ENCODE measurements at places on chromosomes 11 and 22.

- DNase-seq = no peak
Observed at GRCh38 chr11:35338921-35339320, 80.4 kb downstream of the SLC1A2 start.

- DNase-seq = no peak
Observed at GRCh38 chr11:68328374-68329091, 16.1 kb downstream of the LRP5 start.

DNA sequence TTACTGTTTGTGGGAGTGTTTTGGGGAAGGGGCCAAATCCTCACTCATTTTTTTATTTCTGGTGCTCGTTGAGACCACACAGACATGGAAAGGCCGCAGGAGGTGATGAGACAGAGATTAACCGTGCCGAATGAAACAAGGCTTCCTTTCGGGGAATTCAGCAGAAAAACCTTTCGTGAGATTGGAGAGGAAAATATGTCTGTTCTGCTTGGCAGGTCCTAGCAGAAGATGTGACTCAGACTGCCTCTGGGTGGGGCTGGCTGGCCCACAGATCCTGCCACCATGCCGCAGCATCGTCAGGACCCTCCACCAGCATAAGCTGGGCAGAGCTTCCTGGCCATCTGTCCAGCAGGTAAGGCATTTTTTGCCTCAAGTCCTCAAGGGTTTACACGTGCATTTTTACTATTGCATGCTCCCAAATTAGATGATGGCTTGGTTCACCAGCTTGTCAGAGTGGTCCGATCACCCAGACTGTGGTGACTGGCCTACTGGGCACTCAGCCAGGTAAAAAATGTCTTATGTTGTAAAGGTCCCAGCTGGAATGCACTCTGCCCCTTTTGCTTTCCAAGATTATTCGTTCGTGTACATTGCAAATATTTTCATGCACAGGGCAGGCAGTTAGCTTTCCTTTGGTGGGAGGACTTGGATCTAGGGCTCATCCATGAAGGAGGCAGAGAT, 1.5 kb downstream of the DDB2 start:
- peak; percentile 77 for DNase-seq

GRCh38 chr11:4178813-4179662, 84.4 kb downstream of the RRM1 start:
- DNase-seq = no peak

- DNase-seq = no peak
Observed at GRCh38 chr11:108984523-108984922, 319.7 kb downstream of the DDX10 start.

GRCh38 chr11:10673501-10674062, 20.0 kb downstream of the IRAG1 start:
- DNase-seq = no peak

- DNase-seq = no peak
Observed at GRCh38 chr11:71505781-71506180, 21.3 kb upstream of the KRTAP5-7 start.

- DNase-seq = peak; percentile 21
Observed at GRCh38 chr11:33912405-33913361, 20.8 kb upstream of the LMO2 start.

GRCh38 chr11:134464981-134465730, 53.1 kb upstream of the B3GAT1 start:
- no peak for DNase-seq

GRCh38 chr22:45496451-45496941, 6.2 kb upstream of the FBLN1 start:
- DNase-seq = no peak

DNA sequence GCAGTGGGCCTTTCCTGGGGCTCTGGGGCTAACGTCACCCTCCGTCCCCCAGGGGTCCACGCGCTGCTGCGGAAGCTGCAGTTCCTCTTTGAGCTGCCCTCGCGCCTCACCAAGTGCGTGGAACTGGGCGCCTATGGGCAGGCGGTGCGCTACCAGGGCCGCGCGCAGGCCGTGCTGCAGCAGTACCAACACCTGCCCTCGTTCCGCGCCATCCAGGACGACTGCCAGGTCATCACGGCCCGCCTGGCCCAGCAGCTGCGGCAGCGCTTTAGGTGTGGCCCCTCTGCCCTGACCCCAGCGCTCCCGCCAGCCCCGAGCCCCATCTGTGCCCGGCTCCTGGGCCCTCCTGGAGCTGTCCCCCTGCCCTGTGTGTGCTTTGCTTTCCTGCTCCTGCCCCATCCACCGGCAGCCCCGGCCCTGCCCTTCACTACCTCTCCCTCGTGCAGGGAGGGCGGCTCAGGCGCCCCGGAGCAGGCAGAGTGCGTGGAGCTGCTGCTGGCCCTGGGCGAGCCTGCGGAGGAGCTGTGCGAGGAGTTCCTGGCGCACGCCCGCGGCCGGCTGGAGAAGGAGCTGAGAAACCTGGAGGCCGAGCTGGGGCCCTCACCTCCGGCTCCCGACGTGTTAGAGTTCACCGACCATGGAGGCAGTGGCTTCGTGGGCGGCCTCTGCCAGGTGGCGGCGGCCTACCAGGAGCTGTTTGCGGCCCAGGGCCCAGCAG, 3.8 kb upstream of the TM7SF2 start:
- DNase-seq = no peak

DNA sequence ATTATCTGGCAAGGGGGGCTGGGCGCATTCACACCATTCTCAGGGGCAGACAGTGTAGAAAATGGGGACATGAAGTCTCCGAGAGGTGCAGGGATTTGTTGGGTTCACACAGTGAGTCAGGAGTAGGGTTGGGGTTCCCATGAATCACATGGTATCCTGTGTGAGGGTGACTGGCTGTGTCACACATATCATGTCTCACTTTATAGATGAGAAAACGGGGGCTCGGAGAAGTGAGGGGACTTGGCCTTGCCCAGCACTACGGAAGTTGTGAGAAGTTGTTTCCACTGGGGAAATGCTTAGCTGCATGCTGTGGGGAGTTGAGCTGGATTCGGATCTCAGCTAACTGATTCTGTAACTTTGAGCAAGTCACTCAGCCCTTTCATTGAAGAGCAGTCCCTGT, 4.2 kb downstream of the GAL3ST3 start:
- DNase-seq = no peak

DNA sequence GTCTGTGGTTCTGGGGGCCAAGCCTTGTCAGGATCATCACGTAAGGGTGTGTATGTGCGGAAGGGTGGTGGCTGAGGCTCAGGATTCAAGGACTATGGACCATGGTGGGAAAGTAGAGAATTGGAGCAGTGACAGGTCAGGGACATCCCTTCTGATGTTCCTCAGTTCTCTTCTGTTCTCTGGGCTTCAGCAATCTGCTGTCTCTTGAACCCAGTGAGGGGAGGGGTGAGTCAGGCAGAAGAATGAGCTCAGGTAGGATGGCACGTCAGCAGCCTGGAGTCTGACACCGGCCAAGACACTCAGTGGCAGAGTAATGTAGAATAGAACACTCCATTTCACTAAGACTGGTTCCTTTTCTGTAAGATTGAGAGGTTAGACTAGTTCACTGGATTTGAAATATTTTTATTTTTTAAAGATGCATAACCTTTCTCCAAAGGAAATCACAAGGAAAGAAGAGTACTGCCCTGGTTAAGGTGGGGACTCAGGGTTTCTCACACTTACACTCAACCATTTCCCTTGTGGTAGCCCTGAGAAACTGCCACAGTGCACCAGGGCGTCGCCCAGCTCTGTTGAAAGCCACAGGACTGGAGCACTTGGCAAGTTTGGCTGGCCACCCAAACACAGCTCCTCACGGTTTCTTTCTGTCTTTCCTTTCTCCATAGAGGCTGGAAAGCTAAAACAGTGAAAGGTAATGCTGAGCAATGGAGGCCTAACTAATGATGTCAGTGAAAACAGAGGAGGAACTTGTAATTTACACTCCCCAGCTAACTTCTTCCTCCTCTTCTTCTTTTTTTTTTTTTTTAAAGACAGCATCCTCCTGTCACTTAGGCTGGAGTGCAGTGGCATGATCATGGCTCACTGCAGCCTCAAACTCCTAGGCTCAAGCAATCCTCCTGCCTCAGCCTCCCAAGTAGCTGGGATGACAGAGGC, 23.1 kb upstream of the MICAL2 start:
- peak; percentile 66 for DNase-seq

DNA sequence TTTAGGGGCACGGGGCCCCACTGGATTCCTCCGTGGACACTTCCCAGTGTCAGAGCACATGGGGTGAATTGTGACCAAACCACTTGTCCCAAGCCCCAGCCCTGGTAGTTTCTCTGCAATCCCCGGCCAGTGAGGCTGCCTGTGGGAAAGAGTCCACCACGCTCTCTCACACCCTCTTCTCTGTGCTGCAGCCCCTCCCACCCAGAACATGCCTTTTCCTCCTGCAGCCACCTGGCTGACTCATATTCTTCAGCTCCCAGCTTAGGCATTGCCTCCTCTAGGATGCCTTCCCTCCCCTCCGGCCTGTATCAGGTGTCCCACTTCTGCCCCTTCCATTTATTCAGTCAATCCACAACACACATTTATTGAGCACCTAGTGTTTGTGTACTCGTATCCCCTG, 5.4 kb upstream of the RPS6KB2 start:
- no peak for DNase-seq

- no peak for DNase-seq
Observed at GRCh38 chr22:42684462-42685195, 35.4 kb upstream of the CYB5R3 start.

DNA sequence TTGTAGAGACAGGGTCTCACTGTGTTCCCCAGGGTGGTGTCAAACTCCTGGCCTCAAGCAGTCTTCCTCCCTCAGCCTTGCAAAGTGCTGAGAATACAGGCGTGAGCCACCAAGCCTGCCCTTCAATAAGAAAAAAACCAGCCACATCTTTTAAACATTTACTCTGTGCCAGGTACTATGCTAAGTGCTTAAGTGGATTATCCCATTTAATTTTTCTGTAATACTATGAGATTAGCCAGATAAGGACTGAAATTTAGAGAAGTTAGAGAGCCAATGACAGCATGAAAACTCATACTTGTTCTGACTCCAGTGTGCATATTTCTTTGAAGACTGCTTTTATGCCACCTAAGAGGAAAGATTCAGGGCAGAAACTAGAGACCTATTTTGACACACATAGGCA, 35.7 kb downstream of the PPME1 start:
- no peak for DNase-seq

DNA sequence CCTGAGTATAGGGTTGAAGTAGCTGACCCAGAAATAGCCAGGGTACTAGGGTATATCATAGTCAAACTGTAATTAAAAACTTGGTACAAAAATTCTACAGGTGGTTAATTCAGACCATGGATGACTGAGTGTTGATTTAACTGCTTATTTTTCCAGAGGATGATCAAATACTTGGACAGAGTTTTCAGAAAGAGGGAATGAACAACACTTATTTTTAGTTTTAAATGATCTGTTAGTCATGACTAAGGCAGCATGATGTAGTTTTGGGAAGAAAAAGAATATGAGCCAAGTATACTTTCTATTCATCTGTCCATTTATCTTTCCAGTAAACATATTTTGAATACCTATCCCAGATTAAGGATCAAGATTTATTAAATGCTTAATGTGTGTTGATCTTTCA, 19.8 kb upstream of the CCDC89 start:
- no peak for DNase-seq

DNA sequence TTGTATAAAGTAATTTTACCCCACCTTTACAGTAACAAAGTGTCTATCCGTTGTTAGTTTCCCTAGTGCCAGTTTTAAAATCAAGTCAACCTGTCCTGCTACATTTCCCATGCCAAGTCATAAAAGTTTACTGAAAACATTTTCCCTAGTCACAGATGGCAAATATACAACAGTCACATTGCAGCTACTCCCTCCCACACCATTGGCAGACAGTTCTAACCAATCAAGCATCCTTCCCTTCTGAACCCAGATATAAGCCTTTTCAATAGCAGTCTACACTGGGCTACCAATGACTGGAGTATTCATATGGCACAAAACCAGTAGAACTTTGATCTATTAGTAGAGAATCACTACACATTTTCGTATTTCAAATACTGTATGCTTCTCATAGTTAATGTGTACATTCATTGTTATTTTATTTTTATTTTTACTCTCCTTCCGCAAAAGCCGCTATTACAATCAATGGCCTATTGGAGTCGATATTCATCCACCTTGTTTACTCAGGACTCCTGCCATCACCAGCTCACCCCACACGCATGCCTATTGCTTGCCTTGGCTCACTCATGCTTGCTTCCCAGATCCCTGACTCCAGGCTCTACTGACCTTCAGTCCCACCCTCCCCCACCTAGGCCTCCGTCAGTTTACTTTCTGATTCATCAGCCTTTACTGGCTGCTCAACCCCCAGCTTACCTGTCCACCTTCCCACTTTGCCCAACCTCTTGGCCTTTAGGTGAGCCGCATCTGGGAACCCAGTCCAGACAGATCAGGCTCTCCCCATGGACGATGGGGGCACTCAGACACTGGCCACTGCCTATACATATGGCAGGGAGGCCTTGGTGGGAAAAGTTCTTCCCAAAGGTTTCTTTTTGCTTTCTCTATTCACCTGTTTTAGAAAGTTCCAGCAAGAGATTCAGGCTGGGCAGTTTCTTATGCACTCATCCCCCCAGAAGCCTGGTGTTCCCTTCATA, 408.4 kb downstream of the SOX6 start:
- DNase-seq = no peak

DNA sequence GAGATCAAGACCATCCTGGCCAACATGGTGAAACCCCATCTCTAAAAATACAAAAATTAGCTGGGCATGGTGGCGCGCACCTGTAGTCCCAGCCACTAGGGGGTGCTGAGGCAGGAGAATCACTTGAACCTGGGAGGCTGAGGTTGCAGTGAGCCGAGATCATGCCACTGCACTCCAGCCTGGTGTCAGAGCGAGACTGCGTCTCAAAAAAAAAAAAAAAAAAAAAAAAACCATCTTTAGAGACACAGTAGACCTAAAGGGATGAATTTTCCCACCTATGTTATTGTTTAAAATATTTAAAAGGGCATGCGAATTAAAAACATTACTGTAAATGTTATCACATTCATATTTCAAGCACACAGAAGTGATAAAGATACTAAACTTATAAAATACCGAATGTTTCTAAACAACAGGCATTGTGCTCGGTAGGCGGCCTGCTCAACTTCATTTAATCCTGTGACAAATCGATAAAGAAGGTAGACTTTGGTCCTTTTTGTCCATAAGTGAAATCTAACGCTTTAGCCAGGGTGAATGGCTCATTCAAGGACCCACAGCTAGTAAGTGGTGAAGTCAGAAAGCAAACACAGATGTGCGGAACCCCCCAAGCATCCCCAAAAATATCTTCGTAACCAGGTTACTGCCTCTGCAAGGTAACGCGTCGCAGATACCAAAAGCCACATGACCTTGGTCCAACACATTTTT, 16.1 kb downstream of the NCAPD3 start:
- DNase-seq = peak; percentile 55

DNA sequence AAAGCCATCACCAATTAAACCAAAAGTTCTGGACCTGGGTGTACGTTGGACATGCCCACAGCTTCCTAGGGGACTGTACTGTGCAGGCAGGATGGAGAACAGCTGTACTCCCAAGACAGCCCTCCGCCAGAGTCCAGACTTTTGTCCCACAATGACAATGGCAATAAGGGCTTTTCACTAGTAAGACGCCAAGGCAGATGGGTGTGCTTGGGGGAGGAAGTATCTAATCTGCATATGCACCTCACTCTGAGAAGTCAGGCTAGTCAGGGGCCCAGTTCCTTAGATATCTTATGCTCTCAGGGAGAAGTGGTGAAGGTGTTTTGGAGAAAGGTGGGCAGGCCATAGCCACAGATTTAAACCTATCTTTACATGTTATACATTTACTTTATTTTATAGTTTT, 85.1 kb upstream of the USP47 start:
- DNase-seq = no peak

Measured in hematopoietic multipotent progenitor cell treated with erythropoietin and hydrocortisone succinate and interleukin-3 and kit ligand, for 17 days (in vitro differentiated cells).